ENCODE measurements at places on chromosomes 1 and 21.

GRCh38 chr1:45647248-45648021, 23.6 kb upstream of the CCDC17 start:
- no peak for DNase-seq

DNA sequence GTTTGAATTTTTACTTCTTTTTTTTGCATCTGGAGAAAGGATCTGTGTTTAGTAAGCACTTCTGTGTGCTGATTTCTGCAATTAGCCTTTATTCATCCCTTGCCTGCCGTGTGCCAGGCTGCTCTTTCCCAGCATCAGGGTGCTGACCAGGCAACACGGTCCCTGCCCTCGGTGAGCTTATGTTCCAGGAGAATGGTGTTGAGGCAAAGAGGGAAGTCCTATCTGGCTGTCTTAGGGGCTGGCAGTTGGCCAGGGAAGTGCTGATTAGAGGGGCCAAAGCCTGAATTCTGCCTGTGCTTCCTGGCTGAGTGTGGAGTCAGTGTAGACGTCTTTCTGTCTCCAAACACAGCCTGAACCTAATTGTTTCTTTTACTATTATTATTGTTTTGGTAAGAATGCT, 187.1 kb downstream of the CAMTA1 start:
- DNase-seq, result no peak

DNA sequence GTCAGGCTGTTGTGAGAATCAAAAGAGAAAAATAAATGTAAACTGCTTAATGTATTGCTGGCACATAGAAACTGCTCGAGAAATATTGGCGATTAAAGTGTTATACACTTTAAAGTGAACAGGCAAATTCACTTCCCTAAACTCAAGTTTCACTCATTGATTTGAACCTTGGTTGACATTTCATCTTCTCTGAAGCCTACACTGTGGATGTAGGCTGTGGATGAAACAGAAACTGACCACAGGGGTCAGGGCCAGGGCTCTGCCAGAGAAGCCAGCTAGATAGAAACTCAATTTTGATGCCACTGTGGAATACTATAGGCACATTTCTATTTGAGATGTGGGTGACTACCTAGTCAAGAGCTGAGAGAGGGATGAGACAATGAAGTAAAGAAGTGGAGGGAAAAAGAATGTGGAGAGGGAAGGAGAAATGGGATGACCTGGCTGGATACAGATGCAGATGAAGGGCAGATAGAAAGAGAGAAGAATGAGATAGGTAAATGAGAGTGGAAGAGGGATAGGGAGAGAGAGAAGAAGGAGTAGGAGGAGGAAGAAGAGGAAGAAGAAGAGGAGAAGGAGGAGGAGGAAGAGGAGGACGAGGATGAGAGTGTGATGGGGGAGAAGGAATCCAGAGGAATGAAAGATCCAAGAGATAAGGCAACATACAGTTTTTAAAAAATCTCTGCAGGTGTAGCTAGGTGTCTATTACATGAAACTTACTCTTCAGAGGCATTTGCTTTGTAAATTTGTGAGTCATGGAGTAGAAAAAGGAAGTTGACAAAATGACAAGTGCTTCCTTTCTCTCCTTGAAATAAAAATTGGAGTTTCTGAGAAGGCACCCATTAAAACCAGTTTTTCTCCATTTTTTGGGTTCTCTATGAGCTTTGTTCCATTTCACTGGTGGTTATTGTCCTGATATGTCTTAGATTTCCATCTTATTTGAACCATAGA, 17.4 kb upstream of the CD1D start:
- DNase-seq, result no peak

DNA sequence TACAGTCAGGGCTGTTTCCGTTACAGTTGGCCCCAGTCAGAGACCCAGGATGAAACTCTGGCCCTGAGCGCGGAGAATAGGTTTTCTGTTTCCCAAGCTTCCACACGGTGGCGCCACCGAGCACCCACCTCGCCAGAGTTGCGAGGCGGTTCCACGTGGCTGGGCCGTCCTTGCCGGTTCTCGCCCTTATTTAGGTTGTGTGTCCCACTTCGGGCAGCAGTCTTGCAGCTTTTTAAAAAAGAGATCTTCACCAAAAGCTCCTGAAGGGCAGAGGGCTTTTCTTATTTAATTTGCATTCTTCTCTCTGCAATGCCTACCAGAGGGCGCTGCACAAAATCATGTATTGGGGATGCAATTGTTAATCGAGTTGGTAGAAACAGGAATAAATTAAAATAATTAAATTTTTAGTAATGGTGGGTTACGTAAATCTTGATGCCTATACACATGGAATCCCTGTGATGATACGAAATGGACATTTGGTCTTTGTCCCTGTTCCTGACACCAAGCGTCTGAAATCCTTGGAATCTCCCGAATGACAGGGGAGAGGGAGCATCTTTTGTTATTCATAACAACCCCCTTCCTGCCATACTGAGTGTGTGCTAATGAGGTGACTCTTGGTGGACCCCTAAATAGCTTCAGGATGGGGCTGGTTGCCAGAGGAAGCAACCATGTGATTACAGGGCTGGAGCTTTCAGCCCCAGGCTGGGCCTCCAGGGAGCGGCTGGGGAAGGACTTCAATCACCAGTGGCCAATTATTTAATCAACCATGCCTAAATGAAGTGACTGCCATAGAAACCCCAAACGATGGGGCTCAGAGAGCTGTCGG, 5.6 kb upstream of the S100A7 start:
- no peak for DNase-seq

- DNase-seq, result no peak
Observed at GRCh38 chr1:184082541-184083415, 31.2 kb downstream of the TSEN15 start.

DNA sequence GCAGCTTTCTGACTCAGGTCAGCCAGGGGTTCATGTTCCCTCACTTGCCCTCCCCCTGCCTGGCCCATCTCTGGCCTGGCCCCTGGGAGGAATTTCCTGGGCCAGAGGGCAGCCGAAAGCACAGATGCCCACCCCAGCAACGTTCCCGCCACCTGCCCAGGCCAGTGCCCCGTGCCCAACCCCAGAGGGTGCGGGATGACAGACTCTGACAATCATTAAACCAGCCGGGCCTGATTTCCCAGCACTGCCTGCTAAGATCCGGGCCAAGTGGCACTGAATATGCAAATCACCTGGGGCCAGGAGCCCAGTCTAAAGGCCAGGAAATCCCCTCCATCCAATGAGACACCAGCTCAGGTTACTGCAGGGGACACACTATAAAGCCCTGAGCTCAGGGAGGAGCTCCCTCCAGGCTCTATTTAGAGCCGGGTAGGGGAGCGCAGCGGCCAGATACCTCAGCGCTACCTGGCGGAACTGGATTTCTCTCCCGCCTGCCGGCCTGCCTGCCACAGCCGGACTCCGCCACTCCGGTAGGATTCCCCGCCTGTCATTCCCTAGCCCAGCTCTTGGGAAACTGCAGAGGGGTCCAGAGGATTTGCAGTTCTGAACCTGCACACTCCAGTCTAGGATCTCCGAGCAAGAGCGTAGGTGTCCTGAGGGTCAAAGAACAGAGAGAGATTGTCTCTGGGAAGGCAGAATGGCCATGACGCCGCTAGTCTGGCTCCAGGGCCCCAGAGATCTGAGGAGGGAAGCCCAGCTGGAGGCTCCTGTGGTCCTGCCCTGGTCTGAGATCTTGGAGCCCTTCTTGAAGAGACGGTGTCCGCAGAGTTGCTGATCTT, at the start of gene ELF3:
ELF3 (plus strand) TSS at position 408 of the 836 bp plus-strand sequence. CDS start 550 bp downstream, outside the sequence.
- DNase-seq, result no peak

DNA sequence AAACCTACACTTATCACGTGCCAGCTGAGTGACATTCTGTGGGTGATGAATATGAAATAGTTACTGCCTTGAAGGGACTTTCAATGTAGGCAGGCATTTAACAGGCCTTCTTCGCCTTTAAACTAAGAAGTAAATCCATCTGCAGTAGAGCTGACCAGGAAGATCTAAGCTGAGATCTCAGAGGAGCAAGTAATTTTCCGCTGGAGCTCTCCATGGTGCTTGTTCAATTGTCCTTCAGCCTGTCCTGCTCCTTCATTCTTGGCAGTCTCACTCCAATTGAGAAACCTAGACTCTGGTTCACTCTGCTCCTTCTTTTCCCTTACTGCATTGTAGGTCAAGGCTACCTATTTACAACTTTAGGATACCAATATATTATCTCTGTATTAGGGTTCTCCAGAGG, 183.5 kb downstream of the HMCN1 start:
- DNase-seq, result no peak

GRCh38 chr1:219173434-219173757, 282 bp upstream of the LYPLAL1 start:
- DNase-seq, result no peak
